ENCODE measurements at places on chromosomes 12 and 14.

- no peak for DNase-seq
Observed at GRCh38 chr12:19978193-19978592, 390.1 kb upstream of the PDE3A start.

DNA sequence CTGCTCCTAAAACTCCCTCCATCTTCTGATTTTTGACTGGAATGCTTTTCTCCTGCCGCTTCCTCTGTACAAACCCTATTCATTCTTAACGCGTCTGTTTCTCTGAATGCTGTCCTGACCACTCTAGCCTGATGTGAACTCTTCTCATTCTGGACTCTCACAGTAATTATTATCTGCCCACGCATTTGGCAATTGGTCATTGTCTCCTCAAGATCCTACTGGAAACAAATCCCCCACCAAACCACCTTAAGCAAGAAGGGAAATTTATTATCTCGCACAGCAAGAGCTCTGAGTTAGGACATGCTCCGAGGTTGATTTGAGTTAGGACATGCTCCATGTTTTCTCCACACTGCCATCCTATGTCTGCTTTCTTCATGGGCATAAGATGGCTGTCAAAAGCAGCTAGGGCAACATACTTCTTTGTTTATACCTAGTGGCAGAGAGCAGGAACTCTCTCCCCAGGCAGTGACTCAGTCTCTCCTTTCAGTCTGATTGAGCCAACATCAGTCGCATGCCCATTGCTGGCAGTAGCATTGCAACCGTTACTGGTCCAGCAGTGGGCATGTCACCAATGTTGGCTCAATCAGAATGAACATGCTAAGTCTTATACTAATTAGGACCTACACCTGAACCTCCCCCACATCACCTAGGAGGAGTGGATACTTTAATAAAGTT is 102.2 kb downstream of the SSPN start:
- DNase-seq, result no peak

- no peak for DNase-seq
Observed at GRCh38 chr14:100592461-100592891, 5.3 kb upstream of the BEGAIN start.

DNA sequence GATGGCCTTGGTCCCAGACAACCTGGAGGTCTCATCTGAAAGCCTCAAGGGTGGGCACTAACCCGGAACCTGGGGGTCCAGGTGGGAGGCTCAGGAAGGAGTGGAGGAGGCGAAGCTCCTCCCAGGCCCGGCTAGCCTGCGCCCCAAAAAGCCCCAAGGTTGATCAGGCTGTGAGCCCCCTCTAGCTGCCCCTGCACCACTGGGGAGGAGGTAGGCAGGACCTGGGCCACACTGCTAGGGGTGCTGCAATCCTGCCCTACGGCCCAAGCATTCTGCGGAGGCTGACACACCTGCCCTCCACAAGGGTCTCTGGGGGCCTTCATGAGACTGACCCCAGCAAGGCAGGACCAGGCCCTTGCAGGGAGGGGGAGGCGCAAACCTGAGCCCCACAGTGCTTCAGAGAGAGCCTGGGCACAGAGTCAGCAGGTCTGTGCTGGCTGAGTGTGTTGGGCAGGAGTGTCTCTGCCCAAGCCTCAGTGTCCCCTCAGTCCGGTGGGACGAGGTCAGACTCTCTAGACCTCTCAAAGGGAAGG is 51.9 kb downstream of the CCDC85C start:
- no peak for DNase-seq

DNA sequence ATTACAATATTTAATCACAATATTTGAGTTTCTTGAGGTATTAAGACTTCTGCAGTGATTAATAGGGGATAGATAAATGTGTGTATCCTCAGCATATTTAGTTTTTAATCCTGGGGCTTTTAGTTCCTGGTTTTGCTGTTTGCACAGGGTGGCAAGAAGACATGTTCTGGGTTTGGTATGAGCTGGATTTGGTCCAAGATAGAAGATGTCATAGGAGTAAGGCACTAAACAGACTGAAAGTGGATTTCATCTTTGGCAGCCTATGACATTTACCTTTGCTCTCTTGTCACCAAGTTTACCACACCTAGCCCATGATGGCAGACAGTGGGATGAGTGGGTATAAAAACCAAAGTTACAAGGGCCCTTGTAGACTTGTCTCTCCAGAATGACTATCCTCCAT is 168.2 kb downstream of the LRRK2 start:
- DNase-seq, result no peak

GRCh38 chr14:75566321-75566720 is 12.1 kb upstream of the FLVCR2 start:
- DNase-seq, result peak; percentile 58

DNA sequence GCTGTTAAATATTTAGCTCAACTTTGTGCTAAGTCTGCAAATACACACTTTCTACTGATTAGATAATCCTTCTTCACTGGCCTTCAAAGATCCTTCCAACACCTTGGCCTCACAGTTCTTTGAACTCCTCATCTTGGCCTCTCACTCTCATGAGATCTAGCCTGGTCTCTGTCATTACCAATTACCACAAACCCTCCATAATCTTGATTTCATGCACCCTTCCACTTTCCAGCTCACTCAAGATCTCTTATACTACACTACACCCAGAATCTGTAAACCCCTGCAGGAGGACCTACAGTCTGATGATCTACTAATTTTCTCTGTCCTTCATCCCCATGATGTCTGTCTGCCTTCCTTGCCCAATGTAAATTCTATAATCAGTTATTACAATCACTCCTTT is 71.1 kb downstream of the DUSP16 start:
- no peak for DNase-seq

DNA sequence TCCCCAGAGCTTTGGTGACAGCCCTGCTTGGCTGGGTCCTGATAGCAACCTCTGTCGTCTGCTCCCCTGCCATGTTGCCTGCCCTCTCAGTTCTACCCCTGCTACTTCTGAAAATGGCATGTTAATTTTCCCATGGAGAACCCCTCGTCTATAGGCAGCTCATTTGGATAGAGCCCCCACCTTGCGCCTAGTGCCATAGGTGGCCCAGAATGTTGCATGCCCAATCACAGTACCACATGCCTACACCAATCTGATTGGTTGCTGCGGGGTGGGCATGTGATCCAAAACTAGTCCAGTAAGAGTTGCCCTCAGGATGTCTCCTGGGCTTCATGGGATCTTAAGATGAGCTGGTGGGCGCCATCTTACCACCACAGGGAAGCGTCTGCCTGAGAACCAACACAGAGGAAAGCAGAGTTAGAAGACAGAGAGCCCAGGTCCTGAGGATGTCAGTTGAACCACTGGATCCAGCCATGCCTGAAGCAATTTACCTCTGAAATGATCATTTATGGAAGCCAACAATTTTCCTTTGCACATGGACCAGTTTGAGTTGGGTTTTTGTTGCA is 85.7 kb downstream of the PAPOLA start:
- no peak for DNase-seq

- DNase-seq, result no peak
Observed at GRCh38 chr12:104138797-104139152, 765 bp upstream of the NFYB start.

DNA sequence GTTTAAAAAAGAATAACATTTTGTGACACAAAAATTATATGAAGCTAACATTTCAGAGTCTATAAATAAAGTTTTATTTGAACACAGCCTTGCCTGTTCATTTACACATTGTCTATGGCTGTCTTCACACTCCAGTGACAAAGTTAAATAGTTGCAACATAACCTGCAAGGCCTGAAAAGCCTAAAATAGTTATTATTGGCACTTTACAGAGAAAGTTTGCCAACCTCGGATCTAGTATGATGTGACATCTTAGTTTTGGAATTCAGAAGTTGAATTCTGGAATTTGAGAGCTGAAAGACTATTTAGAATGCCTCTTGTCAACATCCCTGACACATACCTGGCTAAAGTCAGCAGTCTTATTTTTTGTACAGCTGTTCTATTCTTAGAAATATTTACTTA is 68.3 kb downstream of the DYRK2 start:
- no peak for DNase-seq

- no peak for DNase-seq
Observed at GRCh38 chr12:76820888-76821482, 57.1 kb downstream of the ZDHHC17 start.

GRCh38 chr12:106080041-106080790 is 58.5 kb downstream of the NUAK1 start:
- no peak for DNase-seq

DNA sequence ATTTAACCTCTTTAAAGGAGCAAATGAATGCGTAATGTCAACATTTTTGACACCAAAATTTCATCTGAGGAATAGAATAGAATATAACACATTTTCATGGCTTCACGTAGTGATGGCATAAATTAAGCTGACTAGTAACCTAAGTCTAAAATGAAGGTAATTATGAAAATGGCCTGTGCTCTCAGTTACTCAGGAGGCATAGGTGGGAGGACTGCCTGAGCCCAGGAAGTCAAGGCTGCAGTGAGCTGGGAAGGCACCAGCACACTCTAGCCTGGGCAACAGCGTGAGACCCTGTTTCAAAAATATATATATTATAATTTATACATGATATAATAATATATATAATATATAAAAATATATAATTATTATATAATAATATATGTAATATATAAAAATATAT is 383.2 kb upstream of the ATP2B1 start:
- DNase-seq, result no peak

DNA sequence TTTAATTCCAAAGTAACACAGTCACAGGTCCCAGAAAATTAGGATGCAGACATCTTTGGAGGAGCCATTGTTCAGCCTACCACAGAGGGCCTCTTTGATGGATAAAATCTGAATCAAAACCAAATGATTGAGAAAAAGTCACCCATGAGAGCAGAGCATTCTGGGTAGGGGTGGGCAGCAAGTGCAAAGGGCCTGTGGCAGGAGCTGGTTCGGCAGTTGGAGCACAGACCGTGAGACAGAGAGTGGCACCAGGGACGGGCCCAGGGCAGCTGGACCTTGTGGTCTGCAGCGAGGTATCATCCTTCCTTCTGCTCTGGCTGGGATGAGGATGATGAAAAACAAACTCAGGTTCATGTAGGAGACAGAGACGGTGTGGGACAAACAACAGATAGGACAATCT is 18.0 kb downstream of the UBC start:
- no peak for DNase-seq

DNA sequence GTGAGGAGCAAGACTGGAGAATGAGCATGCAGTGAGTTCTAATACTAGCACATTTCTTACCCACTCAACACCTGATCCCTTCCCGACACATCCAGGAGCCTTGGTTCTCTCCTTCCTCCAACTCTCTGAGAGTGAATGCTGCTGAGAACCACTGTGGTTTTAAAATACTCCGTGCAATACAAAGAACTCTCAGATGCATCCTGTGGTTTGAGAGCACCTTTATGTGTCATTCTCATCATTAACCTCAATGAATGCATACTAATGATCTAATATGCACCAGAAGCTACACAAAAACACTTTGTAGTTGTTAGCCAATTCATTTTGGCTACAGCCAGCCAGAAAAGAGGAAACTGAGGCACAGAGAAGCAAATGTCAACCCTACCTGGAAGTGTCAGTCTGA is 87.6 kb downstream of the GALNT8 start:
- no peak for DNase-seq

- no peak for DNase-seq
Observed at GRCh38 chr12:13849456-13849855, 131.9 kb downstream of the GRIN2B start.

DNA sequence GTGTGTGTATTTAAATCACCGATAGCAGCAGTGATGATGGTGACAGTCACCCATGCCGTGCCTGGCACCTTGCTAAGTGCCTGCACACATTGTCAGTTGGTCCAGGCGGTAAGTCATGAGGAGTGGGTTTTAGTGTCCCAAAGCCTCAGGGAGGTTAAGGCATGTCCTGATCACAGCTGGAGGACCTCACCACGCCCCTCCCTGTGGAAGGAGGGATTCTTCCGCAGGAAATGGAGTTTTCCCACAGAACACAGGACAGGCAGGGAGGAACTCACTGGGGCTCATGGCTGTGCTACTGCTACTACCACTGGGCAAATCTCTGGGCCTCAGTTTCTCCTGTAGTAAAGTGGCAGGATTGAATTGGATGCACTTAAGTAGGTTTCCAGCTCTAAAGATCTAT is 142.3 kb downstream of the CACNA1C start:
- DNase-seq, result no peak

DNA sequence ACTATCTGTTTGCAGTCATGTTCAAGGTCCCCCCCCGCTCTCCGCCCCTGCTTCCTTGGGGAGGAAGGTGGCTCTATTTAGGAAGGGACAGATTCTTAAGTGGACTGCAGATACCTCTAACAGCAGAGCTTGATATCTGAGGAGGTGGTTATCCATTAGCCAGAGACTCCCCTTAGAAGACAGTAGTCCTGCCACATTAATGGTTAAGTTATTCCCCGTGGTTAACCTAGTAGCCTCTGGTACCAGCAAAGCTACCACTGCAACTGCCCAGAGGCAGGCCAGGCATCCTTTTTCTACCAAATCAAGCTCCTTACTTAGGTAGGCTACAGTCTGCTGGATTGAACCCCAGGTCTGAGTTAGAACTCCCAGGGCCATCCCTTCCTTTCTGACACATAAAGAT is 162.1 kb upstream of the AVPR1A start:
- no peak for DNase-seq

GRCh38 chr12:50678650-50679365 is 85.1 kb upstream of the ATF1 start:
- no peak for DNase-seq

- no peak for DNase-seq
Observed at GRCh38 chr12:70637303-70638085, at the start of gene PTPRB. TSS of gene PTPRB (minus strand) at chr12:70637429. CDS start at chr12:70637395, 34 bp downstream.

GRCh38 chr12:48980953-48981756 is 3.0 kb downstream of the WNT1 start:
- DNase-seq, result no peak

DNA sequence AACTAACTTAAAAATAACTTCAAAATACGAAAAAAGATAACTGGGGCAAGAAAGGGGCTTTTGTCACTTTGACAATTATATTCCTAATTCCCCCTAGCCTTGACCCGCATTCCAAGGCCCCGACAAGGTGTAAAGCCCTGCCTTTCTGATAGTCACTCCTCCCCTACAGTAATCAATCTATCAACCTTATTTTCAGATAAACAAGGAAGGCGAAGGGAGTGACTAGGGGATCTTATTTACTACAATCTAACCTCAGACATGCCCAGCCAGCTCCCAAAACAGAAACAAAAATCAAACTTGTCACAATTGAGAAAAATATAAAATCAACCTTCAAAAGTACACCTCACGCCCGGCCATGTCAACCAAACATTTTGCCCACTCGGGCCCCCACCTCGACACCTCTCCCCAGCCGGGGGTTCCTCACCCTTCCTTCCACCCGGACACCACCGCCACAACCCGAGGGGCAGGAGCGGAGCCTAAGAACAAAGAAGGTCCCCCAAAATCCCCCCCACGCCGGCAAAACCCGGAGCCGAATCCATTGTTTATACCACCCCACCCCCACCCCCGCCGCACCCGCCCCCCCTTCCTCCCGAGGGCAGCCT is 562 bp downstream of the ZFYVE1 start:
- DNase-seq, result no peak

- no peak for DNase-seq
Observed at GRCh38 chr12:53082637-53083175, 3.5 kb upstream of the SPRYD3 start.

GRCh38 chr14:103523575-103523954 is 935 bp upstream of the CKB start:
- no peak for DNase-seq
